AML-193 (cell line): ENCODE measurements at places on chromosomes 7 and 10.

DNA sequence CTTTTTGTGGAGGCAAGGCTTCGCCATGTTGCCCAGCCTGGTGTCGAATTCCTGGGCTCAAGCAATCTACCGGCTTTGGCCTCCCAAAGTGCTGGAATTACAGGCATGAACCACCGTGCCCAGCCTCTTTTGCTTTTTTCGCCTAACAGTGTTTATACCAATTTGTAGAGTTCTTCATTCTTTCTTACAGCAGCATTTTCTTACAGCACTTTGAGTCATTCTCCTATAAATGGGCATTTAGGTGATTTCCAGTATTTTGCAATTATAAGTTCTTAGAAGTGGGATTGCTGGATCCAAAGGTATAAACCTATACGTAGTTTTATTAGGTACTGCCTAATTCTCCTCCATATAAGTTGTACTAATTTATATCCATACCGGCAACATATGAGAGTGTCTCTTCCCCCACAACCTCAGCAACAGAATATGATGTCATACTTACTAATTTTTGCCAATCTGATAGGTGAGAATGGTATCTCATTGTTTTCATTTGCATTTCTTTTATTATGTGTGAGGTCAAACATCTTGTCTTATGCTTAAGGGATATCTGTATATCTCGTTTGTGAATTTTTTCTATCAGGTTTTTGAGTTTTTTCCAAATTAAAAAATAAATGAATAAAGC, 39.1 kb downstream of the SUFU start:
- DNase-seq, result no peak

GRCh38 chr7:155919391-155920067, 107.3 kb upstream of the SHH start:
- no peak for DNase-seq

DNA sequence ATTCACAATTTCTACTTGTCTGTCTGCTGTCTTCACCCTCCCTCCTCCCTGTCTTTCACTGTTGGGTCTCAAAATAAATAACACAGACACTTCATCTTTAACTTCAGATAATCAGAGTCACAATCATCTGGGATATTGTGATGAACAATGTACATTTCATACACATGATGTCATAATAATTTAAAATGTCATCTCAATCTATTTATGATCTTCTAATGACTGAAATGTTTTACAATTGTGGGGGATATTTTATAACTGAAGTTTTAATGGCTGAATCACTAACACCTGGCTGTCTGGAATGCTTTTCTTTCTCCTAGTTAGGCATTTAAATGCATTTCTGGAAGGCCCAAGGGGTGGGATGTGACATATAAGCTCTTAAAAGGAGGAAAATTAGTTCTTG, 859.8 kb downstream of the LRMDA start:
- DNase-seq, result no peak

- DNase-seq, result no peak
These were observed 380.7 kb downstream of the RPS24 start for GRCh38 chr10:78414380-78414779.

DNA sequence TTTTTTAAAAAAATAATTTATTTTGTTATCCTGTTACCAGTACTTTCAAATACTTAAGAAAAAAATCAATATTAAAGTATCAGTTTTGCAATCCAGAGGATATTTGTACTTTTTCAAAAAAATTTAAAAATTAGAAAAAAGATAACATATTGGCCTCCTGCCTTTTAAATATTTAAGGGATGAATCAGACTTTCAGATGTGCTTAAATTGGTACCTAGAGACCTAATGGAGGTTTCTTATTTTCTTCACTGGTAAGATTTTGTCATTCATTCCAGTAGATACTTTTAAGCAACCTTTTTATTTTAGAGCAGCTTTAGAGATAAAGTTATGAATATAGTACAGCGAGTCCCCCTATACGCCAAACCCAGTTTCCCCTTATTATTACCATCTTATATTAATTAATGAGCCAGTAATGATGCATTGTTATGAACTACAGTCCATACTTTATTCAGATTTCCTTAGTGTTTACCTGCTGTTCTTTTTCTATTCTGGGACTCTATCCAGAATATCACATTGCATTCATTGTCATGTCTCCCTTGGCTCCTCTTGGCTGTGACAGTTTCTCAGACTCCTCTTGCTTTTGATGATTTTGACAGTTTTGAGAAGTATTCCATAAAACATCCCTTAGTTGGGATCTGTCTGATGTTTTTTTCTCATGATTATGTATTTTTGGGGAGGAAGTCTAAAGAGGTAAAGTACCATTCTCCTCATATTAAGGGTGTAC, 34.2 kb downstream of the BICC1 start:
- DNase-seq, result no peak

DNA sequence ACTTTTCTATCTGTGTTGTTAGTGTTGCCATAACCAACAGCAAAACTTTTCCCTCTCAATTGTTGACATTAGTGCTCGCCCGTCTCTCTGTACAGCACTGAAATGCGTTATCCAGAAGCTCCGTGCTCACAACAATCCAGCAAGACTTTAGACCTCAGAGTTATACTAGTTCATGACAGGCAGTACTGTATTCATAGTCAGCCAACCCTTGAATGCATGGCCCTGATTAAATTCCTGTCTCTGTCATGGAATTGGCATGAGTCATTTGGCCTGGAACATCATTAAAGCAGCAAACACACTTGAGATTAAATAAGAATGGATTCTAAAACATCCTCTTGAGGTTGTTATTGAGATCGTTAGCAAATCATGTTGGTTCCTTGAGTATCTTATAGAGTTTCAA, 405.5 kb upstream of the C7orf33 start:
- no peak for DNase-seq

GRCh38 chr10:61975391-61975932, 74.0 kb downstream of the ARID5B start:
- no peak for DNase-seq

DNA sequence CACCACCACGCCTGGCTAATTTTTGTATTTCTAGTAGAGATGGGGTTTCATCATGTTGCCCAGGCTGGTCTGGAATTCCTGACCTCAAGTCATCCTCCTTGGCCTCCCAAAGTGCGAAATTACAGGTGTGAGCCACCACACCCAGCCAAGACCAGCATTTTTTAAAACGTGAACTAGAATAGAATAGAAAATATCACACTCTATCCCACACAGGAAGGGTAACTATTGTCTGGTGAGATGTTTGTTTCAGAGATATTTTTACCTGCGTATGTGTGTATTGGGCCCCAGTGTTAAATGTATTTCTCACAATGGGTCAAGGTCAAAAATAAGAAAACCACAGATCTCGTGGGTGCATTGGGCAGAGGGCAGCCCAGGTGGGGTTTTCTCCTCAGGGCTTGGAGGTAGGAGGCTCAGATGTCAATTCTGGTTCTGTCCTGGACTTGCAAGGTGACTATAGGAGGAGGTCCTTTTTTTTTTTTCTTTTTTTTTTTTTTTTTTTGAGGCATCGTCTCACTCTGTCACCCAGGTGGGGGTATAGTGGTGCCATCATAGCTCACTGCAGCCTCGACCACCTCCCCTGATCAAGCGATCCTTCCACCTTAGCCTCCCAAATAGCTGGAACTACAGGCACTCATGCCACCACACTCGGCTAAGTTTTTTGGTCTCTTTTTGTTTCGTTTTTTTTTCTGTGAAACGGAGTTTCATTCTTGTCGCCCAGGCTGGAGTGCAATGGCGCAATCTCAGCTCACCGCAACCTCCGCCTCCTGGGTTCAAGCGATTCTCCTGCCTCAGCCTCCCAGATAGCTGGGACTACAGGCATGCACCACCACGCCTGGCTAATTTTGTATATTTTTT, 19.0 kb downstream of the SH2B2 start:
- DNase-seq, result no peak

DNA sequence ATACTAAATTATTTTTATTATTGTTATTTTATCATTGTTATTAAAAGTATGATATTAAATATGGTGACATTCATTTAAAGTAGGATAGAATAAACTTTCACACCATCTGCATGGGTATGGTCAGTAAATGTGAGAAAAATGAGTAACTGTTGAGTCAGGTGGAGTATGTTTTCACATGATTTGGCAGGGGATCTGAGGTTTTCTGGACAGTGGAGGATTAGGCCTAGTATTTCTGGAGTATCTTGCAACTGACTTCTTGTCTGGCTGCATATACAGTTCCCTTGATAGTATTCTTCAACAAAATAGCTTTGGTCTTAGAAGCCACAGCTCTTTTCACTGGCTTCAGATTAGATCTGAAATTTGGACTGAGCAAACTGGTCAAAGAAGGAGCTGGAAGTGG, 54.5 kb downstream of the GBF1 start:
- no peak for DNase-seq
